Stimulated activated CD4-positive, alpha-beta T cell treated with anti-CD3 and anti-CD28 coated beads, TNF-alpha, amount 100 ng/mL, for 1 hour (primary cell): ENCODE measurements at places on chromosomes 16 and 17.

DNA sequence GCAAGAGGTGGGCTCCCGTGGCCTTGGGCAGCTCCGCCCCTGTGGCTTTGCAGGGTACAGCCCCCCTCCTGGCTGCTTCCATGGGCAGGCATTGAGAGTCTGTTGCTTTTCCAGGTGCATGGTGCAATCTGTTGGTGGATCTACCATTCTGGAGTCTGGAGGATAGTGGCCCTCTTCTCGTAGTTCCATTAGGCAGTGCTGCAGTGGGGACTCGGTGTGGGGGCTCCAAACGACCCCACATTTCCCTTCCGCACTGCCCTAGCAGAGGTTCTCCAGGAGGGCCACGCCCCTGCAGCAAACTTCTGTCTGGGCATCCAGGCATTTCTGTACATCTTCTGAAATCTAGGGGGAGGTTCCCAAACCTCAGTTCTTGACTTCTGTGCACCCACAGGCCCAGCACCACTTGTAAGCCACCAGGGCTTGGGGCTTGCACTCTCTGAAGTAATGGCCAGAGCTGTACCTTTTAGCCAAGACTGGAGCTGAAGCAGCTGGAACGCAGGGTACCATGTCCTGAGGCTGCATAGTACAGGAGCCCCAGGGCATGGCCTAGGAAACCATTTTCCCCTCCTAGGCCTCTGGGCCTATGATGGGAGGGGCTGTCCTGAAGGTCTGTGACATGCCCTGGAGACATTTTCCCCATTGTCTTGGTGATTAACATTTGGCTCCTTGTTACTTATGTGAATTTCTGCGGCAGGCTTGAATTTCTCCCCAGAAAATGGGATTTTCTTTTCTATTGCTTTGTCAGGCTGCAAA is 6.0 kb downstream of the PRKAR1A start:
- no peak for DNase-seq

DNA sequence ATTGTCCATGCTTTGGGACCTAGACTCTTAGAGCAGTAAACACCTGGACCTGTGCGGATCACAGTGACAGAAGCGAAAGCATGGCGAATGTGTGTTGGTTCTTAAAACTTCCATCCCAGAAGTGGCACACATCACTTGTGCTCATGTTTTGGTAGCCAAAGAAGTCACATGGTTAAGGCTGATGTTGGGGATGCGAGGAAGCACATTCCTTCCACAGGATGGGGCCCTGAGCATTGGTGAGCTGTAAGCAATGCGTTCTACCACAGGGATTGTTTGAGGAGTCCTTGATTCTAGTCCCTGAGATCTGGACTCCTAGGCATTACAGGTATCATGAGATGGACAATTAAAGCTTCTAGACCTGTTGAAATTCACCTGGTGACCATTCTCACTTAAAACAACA is 375.9 kb downstream of the UTP18 start:
- DNase-seq = no peak

DNA sequence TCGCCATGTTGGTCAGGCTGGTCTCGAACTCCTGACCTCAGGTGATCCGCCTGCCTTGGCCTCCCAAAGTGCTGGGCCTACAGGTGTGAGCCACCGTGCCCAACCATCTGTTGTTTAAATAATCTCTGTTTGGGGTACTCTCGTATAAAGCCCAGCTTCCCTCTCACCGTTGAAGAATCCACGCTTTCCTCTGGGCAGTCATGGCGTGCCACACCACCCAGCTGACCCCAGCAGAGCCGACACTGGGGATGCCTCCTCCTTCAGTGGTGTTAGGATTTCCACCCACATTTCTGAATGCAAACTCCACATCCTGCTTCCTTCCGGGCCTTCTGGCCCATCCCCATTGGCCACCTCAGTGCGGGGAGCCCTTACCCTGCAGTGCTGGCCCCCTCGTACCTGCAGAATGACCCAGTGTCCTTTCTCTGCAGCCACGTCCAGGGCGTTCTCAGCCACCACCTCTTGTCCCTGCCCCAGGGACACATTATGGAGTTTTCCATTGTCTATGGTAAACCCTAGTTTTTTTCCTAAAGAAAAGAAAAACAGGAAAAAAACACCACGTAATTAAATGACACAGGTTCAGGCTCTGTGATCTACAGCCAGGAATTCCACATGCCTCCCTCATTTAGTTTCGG is 60.4 kb downstream of the PGS1 start:
- DNase-seq = no peak

DNA sequence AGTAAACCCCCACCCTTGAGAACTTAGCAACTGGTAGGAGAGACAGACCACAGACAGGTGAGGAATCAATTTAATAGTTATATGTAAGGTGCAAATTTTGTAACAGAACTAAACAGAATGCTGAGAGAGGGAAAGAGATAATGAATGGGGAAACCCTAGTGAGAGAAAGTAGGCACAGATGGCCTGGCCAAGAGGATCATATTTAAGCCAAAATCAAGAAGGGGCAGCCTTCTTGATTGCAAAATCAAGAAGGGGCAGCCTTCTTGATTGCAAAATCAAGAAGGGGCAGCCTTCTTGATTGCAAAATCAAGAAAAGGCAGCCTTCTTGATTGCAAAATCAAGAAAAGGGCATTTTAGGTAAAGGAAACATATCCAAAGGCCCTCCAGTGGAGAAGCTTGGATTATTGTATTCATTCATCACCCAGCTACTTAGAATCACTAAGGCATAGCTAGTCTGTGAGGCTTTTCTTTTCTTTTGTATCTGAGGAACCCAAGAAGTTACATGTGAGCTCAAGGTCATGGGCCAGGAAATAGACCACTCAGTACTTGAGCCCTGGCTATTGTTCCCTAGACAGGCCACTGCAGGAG is 190.6 kb downstream of the CYLD start:
- no peak for DNase-seq

- no peak for DNase-seq
These were observed 7.3 kb upstream of the DDX52 start for GRCh38 chr17:37650419-37651003.

DNA sequence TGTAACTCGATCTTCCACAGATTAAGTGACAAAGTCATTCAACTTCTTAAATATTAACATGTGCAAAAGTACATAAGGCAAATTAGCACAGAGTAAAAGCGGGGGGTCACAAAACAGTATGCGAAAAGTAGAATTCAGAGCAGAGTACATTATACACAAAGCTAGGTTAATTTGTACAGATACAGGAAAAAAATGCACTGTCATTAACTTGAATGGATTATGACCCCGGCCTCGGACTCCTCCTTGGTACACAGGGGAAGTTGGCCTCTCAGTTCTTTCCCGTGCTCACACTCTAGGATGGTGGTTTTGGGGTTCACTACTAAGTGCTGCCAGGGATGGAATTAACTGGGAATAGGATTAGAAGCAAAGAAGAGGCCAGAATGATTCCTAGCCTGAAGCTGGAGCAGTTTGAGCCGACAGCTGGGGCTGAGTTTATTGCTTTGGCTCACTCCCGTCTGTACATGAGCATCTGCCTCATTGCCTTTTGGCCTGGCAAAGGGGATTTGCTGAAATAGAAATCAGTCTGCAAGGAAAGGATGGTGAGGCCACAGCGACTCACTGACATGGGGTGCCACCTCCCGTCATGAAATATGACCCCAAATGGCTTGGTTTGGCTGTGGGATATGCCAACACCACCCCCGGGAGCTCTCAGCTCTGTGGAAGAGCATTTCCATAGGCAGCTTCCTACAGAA is 23.6 kb downstream of the NTN1 start:
- DNase-seq = no peak

DNA sequence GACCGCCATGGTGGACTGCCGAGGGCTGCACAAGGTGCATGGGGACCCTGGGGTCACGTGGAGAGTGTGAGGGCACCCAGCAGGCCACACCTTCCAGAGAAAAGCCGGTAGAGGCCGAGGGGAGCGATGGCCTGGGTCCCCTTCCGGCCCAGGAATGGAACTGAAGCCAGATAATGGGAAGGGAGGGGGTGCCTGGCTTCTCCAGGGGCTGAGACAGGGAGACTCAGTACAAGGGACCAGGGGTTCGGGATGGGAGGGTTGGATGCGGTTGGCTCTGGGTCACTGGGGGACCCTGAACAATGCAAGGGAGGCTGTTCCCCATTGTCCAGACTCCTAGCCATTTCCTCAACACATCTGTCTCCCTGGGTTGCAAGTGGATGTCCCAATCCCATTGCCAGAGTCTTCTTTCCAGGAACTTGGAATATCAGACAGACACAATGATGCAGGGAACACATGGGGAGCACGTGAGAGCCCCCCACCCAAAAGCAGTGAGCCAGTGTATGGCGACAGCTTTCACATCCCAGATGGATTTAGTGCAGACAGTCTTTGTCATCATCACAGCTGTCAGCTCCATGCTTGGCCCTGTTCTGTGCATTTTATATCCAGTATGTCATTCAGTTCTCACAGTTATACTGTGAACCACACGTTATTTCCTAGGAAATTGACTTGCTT is 23.6 kb upstream of the DNAI2 start:
- DNase-seq = no peak

GRCh38 chr16:11114366-11115164 is 141.4 kb downstream of the SOCS1 start:
- no peak for DNase-seq

- DNase-seq = no peak
These were observed 227.5 kb downstream of the SPECC1 start for GRCh38 chr17:20236578-20237227.

DNA sequence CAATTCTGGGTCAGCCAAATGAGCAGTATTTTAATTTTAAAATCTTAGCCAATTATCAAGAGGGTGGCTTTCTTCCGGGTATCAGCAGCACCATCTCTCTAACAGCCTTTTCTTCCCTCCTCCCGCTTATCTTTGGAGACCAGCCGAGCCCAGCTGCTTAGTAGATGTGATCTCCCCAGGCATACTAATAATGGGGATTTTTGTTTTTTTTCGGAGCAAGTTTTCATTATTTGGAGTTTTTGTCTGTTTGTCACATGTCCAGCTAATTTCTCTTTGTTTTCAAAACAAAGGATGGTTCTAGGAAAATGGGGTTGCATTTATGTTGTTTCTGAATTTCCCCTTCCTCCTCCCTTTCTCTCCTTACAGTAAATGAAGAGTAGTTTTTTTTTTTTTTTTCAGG is 170.5 kb upstream of the MPHOSPH6 start:
- no peak for DNase-seq
